Calu3 (cell line): ENCODE measurements at places on chromosomes 1 and 21. TPM values are rescaled to one million over a fixed set of nuclear protein-coding genes. Genes with fewer than 3 reads are reported as not detected.
A peak's percentile ranks its signal among the peaks of the same experiment; 100 is the strongest.

The EIF4G3 gene
- total RNA-seq: 39.9 and 44.1 TPM in 2 replicates

GRCh38 chr1:47593013-47593568, 155.2 kb downstream of the FOXD2 start:
- H3K4me3 ChIP-seq: no peak overlapping the region
- no peaks in the 10 kb centered on the region for H3K4me1 ChIP-seq
- H3K27me3 ChIP-seq: no peaks in the 10 kb centered on the region
- H3K36me3 ChIP-seq: no peaks in the 10 kb centered on the region
- no peak overlapping the region for H3K27ac ChIP-seq
- DNase-seq: no peak

The CRABP2 gene
- 17.6 and 27.3 TPM in 2 replicates for total RNA-seq

DNA sequence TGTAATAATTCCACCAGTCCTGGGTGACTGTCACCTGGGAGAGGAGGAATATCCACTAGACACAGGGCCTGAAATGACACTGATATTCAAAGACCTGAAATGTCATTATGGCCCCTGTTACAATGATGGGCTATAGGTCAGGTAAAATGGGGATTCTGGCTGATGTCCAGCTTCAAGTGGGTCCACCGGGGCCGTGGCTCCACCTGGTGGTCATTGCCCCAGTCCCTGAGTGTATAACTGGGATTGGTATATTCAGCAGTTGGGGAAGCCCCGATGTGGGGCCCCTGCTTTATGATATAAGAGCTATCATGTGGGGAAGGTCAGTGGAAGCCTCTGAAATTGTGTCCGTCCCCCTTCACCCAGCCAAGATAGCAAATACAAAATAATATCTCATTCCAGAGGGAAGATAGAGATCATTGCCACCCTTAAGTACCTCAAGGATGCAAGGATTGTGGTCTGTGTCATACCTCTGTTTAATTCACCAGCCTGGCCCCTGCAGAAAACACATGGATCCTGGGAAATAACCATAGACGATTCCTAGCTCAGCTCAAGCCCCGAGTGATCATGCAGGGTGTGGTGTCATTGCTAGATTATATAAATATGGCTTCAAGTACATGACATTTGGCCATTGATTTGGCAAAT, 19.4 kb downstream of the PLEKHO1 start:
- no peaks in the 10 kb centered on the region for H3K36me3 ChIP-seq
- H3K4me1 ChIP-seq: peaks cover 8% of the 10 kb centered on the region
- H3K4me3 ChIP-seq: no peak overlapping the region
- peaks cover 14% of the 10 kb centered on the region for H3K27me3 ChIP-seq
- peak; percentile 86 for DNase-seq

- no peaks in the 10 kb centered on the region for H3K36me3 ChIP-seq
- H3K4me1 ChIP-seq: no peaks in the 10 kb centered on the region
- no peak overlapping the region for H3K27ac ChIP-seq
These were observed 689.7 kb upstream of the PRMT6 start for GRCh38 chr1:106366627-106367319.

The ARHGEF16 gene
- 24.2 and 28.0 TPM in 2 replicates for total RNA-seq
